Stimulated activated CD8-positive, alpha-beta memory T cell treated with anti-CD3 and anti-CD28 coated beads, Interleukin-2, amount 100 ng/mL, for 48 hours (primary cell): ENCODE measurements at places on chromosomes 3 and 15.

DNA sequence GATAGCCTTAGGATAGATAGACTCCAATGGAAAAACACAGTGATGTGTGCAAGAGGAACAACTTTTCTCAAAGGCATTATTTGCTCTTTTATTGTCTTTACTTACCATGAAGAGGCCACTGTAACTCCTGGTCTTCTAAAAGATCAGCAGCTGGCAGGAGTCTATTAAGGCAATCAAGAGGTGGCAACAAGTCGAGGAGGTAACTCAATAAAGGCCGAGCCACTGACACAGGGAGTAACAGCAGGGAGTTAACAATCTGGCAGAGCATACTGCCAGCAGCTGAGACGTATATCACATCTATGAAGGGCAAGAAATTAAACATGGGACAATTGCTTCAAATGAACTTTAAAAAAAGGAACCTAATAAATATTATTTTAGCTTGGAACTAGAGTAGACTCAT, 106.2 kb downstream of the HERC1 start:
- DNase-seq = no peak

DNA sequence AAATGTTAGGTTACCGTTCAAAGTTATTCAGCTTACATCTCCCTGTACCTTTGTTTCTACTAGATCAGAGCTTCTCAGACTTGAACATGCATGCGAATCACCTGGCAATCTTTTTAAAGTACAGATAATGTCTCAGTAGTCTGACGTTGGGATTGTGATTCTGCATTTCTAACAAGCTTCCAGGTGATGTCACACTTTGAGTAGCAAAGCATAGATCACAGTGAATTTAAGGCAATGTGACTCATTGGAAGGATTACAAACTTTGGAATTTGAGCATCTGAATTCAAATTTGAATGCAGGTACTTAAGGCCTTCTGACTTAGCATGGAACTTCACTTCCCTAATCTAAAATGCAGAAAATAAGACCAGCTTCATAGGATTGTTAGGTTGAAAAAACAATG, 10.8 kb upstream of the ZMAT3 start:
- no peak for DNase-seq

GRCh38 chr15:76993114-76993725, 1.7 kb upstream of the PSTPIP1 start:
- DNase-seq = no peak

- DNase-seq = no peak
Measured at GRCh38 chr3:131806736-131807135, 228.1 kb downstream of the CPNE4 start.

- DNase-seq = no peak
Measured at GRCh38 chr3:42271786-42272185, 5.8 kb upstream of the CCK start.

DNA sequence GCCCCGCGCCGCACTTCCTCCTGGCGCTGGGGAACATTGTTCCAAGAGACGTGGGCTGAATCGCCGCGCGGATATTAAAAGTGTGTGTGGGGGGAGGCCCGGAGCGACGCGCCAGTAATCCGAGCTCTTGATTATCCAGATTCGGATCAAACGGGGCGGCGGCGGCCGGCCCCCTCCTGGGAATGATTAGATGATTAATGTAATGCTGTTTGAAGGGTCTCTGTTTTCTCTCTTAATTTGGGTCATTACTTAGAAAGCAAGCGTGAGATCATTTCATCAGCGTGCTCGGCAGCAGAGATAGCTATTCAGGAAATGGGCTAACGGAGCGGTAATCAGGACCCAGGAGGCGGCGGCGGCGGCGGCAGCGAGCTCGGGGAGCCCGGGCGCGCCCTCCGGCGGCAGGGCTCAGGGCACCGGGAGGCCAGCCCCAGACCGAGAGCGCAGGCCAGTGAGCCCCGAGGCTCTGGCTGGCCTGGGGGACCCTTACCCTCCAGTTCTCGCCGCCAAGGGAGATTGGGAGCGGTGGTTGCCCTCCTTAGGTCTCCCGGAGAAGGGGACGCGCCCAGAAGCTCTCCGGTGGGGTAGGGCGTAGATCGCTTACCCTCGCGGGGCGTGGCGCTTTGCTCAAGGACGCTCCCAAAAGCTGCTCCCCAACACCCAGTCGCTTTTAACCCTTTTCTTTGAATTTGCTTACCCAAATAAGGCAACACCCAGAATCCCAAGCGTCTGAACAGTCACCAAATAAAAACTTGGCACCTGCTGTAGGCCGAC, 4.5 kb downstream of the FEZF2 start:
- DNase-seq = no peak

- DNase-seq = no peak
Measured at GRCh38 chr3:44906997-44907396, 32.6 kb downstream of the TGM4 start.

DNA sequence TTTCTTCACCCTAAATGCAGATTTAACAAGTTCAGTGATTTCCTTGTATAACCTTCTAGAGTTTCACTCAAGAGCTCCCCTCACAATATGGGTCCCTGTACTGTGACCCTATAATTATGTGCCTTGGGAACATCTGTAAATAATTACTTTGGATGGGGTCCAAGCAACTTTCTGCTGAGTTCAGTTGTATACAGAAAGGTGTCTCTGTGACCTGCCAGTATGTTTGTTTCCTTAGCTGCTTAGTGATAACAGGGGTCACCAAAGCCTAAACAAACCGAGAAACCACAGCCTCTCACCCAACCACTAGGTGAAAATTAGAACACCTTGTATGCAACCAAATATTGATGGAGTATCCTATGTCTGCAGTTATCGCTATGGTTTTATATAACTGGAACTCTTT, 29.8 kb upstream of the SLC25A36 start:
- no peak for DNase-seq

- no peak for DNase-seq
Measured at GRCh38 chr3:51734572-51734907, 27.7 kb downstream of the GRM2 start.

- DNase-seq = no peak
Measured at GRCh38 chr3:64763980-64764379, 76.2 kb upstream of the ADAMTS9 start.

DNA sequence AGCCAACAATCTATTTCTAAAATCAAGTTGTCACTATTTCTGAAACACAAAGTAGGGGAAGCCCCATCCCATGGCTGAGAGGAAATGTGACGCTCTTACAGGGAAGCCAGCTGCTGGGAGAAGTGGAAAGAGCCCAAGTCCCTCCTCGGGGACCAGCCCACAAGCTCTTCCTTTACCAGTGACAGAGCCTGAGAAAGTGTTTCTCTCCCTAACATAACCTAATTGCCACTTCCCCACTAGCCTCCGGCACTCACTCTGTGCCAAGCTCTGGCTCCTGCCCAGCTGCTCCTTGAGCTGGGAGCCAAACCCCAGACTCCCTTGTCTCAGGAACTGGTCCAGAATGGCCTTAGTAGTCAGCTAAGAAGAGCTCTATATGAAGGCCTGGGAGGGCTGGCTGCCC, 42.9 kb downstream of the TNFAIP8L3 start:
- no peak for DNase-seq

- DNase-seq = no peak
Measured at GRCh38 chr3:156303001-156303707, 182.8 kb downstream of the KCNAB1 start.
